ENCODE measurements at places on chromosomes 2 and 18. TPM values are rescaled to one million over a fixed set of nuclear protein-coding genes. Genes with fewer than 3 reads are reported as not detected.

Gene EFHD1
- total RNA-seq = 0.16 TPM

Gene FRZB
- total RNA-seq = 0.13 TPM

Gene AGXT
- total RNA-seq = not detected

Gene RAX
- not detected for total RNA-seq

Gene MGAT4A
- 25.7 TPM for total RNA-seq

Gene G6PC2
- not detected for total RNA-seq

Gene HRH4
- not detected for total RNA-seq

Gene C1QL2
- not detected for total RNA-seq

All from bladder microvascular endothelial cell (primary cell).